ENCODE measurements at places on chromosomes 11 and 22.

GRCh38 chr11:15927864-15928217, 428.5 kb downstream of the SOX6 start:
- no peak for DNase-seq

DNA sequence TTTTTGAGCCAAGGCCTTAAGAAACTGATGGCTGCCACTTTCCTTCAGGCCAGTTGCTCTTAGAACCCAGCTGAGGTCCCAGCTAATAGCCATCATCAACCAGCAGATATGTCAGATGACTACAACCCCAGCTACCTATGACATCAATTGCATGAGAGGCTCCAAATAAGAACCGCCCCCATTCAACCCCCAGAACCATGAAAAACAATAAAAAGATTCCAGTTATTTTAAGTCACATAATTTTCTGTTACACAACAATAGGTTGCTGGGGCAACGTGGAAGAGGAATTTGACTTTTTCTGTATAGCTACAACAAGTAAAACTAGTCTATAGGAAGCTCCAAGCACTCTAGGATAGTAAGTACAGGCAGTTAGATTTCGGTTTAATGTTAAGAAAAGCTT, 216.3 kb upstream of the MTNR1B start:
- DNase-seq, result no peak

DNA sequence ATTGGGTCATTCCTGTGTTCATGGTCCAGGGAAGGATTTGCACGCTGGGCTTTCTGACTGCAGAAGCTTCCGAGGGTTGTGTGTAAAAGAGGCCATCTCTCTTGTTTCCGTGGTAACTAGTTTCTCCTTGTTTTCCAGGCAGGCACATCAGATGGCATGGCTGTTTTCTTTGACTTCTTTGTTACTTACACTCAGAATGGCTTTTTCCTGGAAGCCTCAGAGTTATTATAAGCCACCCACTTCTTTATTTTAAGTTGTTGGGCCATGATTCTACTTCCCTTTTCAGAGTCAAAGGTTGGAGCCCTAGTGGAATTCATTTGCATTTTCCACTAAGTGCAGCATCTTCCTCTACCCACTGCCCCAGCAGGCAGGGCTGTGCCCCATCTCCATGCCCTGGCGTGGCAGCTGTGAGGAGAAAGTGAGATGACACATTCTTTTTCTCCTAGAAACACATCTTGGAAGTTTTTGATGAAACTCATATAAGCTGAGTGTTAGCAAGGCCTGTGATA, 94.9 kb downstream of the PRR5L start:
- no peak for DNase-seq

GRCh38 chr11:26944866-26945664, 48.8 kb upstream of the FIBIN start:
- no peak for DNase-seq

DNA sequence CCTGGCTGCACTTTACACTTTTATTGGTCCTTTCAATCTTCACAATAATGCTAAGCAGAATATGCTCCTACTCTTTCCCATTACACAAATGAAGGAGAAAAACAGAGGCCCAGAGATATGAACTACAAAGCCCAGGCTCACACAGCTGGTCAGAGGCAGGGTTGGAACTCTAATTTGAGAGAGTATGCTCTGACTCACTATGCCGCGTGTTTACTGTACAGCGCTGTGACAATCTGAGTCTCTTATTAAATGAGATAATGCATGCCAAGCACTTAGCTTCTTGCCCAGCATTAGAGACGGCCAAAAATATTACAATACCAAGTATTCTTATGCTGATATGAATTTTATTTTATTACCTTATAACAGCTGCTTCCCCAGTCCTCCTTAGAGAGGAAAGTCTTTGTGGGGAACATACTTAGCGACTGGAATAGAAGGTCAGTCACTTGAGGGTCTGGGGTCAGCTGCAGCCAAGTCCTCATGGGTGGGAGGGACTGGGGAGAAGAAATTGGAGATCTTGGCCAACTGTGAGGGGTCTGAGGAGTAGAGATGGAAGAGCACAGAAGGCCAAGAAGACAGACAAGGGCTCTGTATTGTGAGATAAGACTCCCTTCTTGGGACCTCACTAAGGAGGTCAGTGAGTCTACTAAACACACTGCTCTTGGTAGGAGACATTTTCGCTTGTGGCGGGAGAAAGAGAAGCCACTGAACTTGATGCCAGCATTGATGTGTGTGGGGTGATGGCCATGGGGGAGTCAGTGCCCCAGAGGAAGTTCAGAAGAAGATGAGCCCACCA, 150.8 kb upstream of the TIMP3 start:
- no peak for DNase-seq

DNA sequence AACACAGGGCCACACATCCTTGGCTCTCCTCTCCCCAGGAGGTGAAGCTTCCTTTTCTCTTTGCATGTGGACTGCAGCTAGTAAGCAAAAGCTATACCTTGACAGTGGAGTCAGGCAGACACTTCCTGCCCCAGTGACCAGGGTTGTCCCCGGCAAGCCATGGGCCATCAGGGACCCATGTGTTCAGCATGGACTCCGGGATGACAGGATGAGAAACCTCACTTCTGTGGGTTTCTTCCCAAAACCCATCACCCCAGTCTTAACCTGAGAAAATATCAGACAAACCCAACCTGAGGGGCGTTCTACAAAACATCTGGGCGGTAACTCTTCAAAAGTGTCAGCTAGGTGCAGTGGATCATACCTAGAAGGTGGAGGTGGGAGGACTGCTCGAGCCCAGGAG, 40.2 kb downstream of the GNB1L start:
- no peak for DNase-seq

- no peak for DNase-seq
These were observed 42.0 kb downstream of the ME3 start for GRCh38 chr11:86630229-86630981.

GRCh38 chr22:38259370-38259769, 13.4 kb downstream of the TMEM184B start:
- no peak for DNase-seq

- no peak for DNase-seq
These were observed 41.8 kb upstream of the KCNQ1OT1 start for GRCh38 chr11:2741377-2742131.

DNA sequence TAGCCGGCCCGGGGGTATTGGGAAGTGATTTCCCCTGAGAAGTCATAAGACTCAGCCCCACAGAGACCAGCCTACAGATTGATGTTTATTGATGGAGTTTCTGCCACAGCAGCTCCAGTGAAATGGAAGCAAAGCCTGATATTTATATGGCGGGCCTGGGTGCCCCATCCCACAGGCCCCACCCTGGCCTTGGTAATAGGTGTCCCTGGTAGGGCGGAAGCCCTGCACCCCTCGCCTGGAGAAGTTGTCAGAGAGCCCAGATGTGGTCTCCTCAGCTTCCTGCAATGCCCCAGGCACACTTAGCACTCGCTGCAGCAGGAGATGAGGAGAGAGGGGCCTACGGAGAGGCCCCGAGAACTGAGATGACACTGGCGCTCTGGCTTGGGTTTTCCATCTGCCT, 107.4 kb downstream of the MORC2 start:
- no peak for DNase-seq

DNA sequence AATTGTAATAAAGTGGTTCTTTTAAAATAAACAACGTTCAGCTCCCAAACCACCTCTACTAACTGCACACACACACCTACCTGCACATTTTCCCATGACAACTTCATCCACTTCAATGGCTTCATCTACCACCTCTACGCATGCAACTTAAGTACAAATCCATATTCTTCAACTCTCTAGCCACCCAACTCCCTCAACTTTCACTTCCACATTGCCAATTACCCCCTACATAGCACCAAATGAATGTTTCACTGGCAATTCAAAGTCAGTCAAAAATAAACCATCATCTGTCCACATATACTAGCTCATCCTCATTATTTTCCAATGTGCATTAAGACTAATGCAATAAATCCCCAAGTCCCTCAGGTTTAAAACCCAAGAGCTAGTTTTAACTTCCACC, 50.7 kb upstream of the ARHGAP32 start:
- DNase-seq, result no peak

DNA sequence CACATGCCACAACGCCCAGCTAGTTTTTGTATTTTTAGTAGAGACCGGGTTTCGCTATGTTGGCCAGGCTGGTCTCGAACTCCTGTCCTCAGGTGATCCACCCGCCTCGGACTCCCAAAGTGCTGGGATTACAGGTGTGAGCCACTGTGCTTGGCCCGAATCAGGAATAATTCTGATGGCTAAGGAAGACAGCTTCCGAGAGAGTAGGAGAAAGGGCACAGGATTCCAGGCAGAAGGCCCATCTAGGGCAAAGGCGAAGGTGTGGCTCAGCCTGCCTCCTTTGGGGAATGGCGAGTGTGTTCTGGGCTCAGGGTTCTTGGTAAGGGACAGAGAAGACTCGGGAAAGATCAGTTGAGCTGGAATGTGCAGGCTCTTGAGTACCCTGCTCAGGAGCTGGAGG, 1.6 kb upstream of the SYCE3 start:
- no peak for DNase-seq
